Aorta (tissue), 5 donors: ENCODE measurements at places on chromosomes 6 and 20.
A peak's percentile ranks its signal among the peaks of the same experiment; 100 is the strongest.

- H3K27me3 ChIP-seq: no peaks in the 10 kb centered on the region
- H3K4me3 ChIP-seq: no peak overlapping the region
- no peak overlapping the region for H3K27ac ChIP-seq
- H3K4me1 ChIP-seq: no peaks in the 10 kb centered on the region
- H3K36me3 ChIP-seq: no peaks in the 10 kb centered on the region
Measured at GRCh38 chr6:6665555-6666243, 77.2 kb downstream of the LY86 start.

DNA sequence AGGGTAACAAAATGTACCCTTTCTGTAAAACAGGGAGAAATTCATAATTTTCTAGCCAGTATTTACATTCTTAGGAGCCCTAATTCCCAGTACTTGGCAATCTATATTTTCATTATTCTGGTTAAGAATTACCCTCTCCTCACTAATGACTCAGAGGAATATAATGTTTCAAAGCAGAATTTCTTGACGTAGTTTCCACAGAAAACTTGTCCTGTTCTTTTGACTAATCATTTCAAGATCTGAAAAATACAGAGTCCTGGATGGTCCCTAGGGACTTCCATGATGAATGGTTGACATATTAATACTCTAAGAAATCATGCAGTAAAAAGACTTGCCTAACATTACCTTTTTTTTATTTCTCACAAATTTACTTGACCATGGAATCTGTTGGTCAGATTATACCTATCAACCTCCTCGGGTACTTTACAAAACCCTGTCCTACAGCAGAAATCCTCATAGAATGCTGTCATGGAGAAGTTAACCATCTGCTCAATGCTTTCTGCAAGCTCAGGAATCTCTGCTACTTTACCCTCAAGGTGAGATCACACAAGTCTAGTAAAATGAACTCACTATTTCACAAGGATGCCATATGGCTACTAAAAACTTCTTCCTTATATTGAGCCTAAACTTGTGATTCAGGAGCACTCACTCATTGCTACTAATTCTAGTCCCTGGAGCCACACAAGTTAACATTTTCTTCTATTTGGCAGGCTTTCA is 202.1 kb upstream of the CNR1 start:
- H3K4me1 ChIP-seq: peaks cover 3% of the 10 kb centered on the region
- no peak for DNase-seq
- H3K36me3 ChIP-seq: no peaks in the 10 kb centered on the region
- H3K4me3 ChIP-seq: no peak overlapping the region

- no peak overlapping the region for H3K4me3 ChIP-seq
- no peaks in the 10 kb centered on the region for H3K4me1 ChIP-seq
- H3K36me3 ChIP-seq: no peaks in the 10 kb centered on the region
- DNase-seq: no peak
Measured at GRCh38 chr6:164531736-164532135, 777.7 kb downstream of the C6orf118 start.

GRCh38 chr6:25968769-25969168 is 6.2 kb downstream of the TRIM38 start:
- H3K27ac ChIP-seq: no peak overlapping the region
- H3K36me3 ChIP-seq: no peaks in the 10 kb centered on the region
- H3K4me3 ChIP-seq: no peak overlapping the region
- H3K4me1 ChIP-seq: peaks cover 8% of the 10 kb centered on the region
- no peak for DNase-seq

- no peaks in the 10 kb centered on the region for H3K27me3 ChIP-seq
- H3K4me1 ChIP-seq: no peaks in the 10 kb centered on the region
- H3K27ac ChIP-seq: no peak overlapping the region
- no peak for DNase-seq
Measured at GRCh38 chr6:5871296-5871695, 135.4 kb downstream of the NRN1 start.

DNA sequence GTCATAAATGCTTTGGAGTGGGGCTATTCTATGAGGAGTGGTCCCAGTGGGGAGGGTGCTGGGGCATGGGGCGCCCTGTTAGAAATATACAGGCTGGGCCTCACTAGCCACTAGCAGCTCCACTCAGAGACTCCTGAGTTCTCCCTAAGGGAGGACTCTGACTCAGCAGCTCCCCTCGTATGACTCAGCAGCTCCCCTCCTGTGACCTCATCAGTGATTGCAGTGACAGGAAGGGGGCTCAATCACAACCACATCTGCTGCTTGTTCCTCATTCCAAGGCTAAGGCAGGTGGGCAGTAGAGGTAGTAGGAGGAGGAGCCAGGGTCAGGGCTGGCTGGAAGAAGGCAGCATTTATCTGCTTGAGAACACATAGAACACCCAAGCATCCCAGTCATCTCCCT is 73.7 kb downstream of the PRND start:
- no peaks in the 10 kb centered on the region for H3K4me1 ChIP-seq
- no peak for DNase-seq
- no peak overlapping the region for H3K4me3 ChIP-seq

GRCh38 chr6:159017757-159018559 is 18.0 kb upstream of the RSPH3 start:
- H3K4me1 ChIP-seq: no peaks in the 10 kb centered on the region
- no peak overlapping the region for H3K4me3 ChIP-seq
- no peaks in the 10 kb centered on the region for H3K27me3 ChIP-seq
- H3K27ac ChIP-seq: no peak overlapping the region

DNA sequence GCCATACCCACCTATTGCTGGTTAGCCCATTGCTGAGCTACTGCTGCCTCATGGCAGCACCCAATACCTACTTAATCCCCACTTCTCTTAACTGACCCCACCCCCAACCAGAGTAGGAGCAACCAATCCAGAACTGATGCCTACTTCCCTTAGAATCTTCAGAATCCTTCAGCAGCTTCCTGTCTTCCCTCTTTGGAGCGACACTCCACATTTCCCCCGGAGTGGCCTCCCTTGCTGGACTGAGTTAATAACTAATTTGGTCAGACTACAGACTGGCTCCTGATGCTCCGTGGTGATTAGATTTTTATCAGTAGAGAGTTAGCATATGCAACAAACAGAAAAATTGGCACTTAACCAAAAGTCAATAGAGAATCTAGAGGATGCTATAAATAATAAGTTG is 51.2 kb upstream of the UBR2 start:
- no peak overlapping the region for H3K27ac ChIP-seq
- no peaks in the 10 kb centered on the region for H3K4me1 ChIP-seq
- H3K4me3 ChIP-seq: no peak overlapping the region
- no peaks in the 10 kb centered on the region for H3K27me3 ChIP-seq

- no peak overlapping the region for H3K4me3 ChIP-seq
- no peaks in the 10 kb centered on the region for H3K36me3 ChIP-seq
- H3K27me3 ChIP-seq: no peaks in the 10 kb centered on the region
- no peak for DNase-seq
- no peak overlapping the region for H3K27ac ChIP-seq
Measured at GRCh38 chr6:68159433-68159832, 475.6 kb upstream of the ADGRB3 start.

GRCh38 chr6:71034563-71035345 is 77.9 kb upstream of the B3GAT2 start:
- no peak overlapping the region for H3K4me3 ChIP-seq
- no peak for DNase-seq
- H3K27me3 ChIP-seq: no peaks in the 10 kb centered on the region
- H3K36me3 ChIP-seq: no peaks in the 10 kb centered on the region
- H3K4me1 ChIP-seq: no peaks in the 10 kb centered on the region

- H3K36me3 ChIP-seq: no peaks in the 10 kb centered on the region
- peaks cover 2% of the 10 kb centered on the region for H3K4me1 ChIP-seq
- H3K27ac ChIP-seq: no peak overlapping the region
- no peak overlapping the region for H3K4me3 ChIP-seq
- no peaks in the 10 kb centered on the region for H3K27me3 ChIP-seq
- no peak for DNase-seq
Measured at GRCh38 chr6:16694781-16695578, 66.3 kb downstream of the ATXN1 start.

DNA sequence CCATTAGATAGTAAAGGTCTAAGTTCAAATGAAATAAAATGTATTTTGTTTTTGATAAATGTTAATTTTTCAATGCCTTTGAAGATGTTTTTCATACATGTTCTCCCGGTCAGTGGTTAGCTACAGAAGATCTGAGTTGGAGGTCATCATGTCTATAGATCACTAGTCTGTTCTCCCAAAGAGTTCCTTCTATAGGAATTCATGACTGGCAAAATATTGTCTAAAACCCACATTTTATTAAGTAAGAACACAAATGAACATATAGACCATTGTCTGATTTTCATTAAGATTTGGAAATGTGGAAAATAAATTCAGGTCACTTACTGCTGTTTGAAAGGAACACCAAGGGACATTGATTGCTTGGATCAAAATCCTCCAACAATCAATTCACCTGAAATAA is 23.6 kb downstream of the HAO1 start:
- no peak overlapping the region for H3K4me3 ChIP-seq
- no peak overlapping the region for H3K27ac ChIP-seq
- no peak for DNase-seq
- no peaks in the 10 kb centered on the region for H3K27me3 ChIP-seq
- H3K36me3 ChIP-seq: no peaks in the 10 kb centered on the region

DNA sequence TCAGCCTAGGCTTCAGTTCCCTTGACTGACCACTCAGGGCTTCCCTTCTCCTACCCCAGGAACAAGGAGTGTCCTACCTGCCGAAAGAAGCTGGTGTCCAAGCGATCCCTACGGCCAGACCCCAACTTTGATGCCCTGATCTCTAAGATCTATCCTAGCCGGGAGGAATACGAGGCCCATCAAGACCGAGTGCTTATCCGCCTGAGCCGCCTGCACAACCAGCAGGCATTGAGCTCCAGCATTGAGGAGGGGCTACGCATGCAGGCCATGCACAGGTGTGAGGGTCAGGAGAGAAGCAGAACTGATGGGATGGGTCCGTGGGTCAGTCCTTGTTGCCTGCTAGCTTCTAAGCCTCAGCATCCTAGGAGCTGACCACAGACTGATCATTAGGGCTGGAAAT is 1.6 kb downstream of the RING1 start:
- H3K36me3 ChIP-seq: no peaks in the 10 kb centered on the region
- H3K27ac ChIP-seq: no peak overlapping the region
- DNase-seq: no peak
- H3K27me3 ChIP-seq: no peaks in the 10 kb centered on the region
- no peaks in the 10 kb centered on the region for H3K4me1 ChIP-seq

DNA sequence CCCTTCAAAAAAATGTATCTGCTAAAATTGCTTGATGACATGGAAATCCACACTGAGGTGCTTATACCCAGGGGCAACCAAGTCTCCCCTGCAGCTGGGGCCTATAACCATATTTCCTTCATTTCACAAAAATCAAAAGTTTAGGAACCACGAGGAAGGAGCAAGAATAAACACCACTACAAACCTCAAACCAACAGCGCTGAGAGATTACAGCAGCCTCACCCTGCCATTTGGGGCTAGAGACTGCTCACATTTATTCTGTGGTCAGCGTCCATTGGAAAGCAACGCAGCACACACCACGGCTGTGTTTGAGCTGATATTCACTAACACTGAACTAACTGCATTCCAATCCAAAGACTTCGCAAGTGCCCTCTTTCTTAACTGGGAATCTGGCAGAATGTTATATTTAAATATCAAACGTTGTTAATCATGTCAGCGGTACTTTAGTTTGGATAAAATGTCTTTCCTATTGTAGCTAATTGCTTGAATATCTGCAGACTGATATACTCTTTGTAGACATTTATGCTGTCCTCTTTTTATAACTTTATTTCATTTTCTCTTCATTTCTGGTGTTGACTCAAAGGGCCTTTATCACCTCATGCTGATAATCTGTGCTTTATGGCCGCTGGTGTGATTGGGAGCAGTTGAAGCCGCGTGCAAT is 94.6 kb downstream of the FOXA2 start:
- H3K27ac ChIP-seq: no peak overlapping the region
- no peaks in the 10 kb centered on the region for H3K27me3 ChIP-seq
- no peaks in the 10 kb centered on the region for H3K4me1 ChIP-seq
- no peaks in the 10 kb centered on the region for H3K36me3 ChIP-seq

DNA sequence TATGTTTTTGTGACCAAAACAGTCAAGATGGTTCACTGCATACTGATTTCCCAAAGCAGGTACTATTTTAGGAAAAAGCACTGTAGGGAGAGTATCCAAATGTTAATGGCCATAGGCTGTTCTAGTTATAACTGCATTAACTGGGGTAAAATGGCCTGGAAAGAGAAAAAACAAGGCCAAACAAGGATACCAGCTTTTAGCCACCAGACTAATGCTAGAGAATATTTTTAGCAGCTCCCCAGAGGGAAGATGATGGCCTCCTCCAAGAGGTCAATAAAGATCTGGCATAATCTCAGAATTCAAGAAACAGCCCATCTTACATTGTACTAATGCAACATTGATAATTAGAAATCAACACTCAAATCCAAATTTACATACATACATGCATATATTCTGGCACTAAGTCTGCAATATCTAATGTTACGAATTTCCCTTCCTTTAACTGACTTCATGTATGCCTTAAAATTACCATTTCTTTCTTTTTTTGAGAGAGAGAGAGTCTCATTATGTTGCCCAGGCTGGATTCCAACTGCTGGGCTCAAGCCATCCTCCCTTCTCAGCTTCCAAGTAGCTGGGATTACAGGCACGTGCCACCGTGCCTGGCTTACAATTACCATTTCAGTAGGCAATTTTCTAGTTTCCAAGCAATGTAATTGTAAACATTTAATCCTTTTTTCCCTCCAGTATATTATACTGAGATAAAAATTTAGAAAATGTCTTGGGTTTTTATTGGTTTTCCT is 9.3 kb downstream of the COX7A2 start:
- H3K27ac ChIP-seq: peak overlapping the region; percentile 12
- H3K4me3 ChIP-seq: no peak overlapping the region
- DNase-seq: no peak

DNA sequence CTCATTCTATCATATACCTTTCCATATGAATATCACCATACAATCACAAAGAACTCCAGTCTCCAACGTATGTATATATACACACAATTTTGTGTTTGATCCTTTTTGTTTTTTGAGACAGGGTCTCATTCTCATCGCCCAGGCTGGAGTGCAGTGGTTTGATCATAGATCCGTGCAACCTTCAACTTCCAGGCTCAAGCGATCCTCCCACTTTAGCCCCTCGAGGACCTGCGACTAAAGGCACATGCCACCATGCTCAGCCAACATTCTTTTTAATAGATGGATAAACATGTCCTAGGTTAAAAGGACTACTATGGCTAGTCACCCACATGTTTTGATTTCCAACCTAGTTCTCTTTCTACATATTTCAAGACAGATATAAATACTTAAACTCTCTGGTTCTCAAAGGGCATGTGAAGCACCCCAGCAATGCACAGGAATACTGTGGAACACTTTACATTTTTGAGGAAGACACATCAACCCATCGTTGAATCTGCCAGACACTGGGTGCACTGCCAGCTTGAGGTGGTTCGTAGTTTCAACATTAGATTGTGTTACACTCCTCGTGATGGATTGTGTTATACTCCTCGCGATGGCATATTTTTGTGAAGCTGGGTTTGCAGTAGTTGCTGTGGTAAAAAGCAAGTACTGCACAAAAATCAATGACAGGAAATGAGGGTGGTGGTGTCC is 40.4 kb downstream of the CSNK2A1 start:
- no peaks in the 10 kb centered on the region for H3K4me1 ChIP-seq
- H3K4me3 ChIP-seq: no peak overlapping the region
- no peak for DNase-seq
- peaks cover 8% of the 10 kb centered on the region for H3K36me3 ChIP-seq
- H3K27me3 ChIP-seq: no peaks in the 10 kb centered on the region
